Activated CD8-positive, alpha-beta memory T cell treated with anti-CD3 and anti-CD28 coated beads for 48 hours (primary cell): ENCODE measurements at places on chromosomes 3 and 15.

DNA sequence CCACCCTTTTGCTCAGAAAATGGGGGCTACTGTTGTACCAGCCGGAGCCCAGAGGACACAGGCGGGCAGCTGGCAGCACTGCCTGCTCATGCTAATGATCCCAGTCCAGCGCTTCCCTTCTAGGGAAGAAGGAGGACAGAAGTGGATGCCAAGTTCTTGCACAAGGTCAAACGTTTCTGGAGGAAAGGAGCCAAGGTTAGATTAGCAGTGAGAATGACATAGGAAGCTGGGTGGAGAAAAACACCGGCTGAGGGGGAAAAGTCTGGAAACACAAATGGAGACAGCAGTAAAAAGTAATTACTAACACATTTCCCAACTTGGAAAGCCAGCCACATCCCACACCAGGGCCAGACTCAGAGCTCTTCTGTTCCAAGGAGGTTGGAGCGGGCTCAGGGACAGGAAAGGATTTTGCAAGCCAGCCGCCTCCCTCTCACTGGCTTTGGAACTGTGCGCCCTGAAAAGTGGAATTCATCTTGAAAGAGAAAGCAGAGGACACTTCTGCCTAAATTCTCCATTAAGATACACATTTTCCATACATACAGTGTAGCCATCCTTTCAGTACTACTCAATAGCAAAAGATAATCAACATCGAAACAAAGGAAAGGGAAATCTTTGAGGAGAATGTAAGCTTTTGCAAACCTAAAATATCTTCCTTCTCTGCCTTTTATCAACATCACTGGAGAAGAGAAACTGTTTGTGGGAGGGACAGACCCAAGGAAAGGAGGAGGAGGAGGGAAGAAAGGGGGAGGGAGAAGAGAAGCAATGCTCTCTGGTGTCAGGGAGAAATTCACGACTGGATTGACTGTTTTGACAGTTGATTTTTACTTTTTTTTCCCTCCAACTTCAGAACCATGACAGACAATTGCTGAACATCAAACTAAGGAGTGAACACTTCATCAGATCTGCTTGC lies 133.6 kb downstream of the CD47 start:
- no peak for DNase-seq

GRCh38 chr3:181955566-181955965 lies 243.8 kb downstream of the SOX2 start:
- no peak for DNase-seq

DNA sequence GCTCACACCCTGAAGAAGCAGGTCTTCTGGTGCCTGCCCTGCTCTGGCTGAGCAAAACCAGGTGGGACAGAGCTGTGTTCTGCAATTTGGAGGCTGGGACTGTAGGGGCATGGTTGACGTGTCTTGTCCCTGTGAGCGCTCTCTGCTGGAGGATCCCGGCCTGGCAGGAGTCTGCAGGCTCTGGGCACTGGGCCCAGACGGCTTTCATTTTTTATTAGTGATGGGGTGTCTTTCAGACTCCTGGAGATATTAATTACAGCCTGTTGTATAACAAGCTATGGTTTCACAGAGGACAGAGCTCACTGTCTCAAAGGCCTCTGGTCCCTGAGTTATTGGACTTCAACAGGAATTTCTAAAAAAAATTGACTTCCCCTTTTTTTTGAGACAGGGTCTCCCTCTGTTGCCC lies 29.5 kb upstream of the ZNF710 start:
- peak; percentile 13 for DNase-seq

GRCh38 chr3:16482770-16483531 lies 30.5 kb downstream of the RFTN1 start:
- no peak for DNase-seq

DNA sequence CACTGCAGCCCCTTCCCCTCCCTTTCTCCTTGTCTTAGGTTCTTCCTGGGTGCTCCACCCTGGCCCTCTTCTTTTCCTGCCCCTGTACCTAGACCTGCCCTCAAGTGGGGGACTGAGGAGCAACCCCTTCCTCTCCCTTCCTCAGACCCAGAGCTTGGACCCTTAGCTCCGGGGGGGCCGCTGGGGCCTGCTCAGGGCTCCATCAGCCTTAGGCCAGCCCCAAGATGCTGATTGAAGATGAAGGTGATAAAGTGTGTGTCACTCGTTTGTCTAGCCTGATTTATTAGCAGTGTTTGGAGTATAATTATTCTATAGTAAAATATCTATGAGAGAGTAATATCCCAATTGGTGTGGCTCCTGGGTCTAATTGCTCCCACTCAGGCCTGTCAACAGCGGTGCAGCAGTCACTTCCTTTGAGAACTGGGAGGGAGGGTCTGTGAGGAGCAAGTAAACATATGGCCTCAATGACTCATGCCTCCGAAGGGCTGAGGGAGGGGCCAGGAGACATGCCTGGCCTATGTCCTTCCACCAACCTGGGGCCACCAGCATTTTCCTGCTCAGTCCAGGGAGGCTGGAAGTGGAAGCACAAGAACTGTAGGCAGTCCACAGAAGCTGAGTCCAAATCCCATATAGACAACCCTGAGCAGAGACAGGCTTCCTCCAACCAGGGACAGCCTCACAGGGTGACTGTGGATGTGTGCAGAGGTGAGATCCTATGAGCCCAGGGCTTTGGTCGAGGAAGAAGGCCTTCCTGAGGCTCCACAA lies 123.2 kb downstream of the DNAJB8 start:
- no peak for DNase-seq

DNA sequence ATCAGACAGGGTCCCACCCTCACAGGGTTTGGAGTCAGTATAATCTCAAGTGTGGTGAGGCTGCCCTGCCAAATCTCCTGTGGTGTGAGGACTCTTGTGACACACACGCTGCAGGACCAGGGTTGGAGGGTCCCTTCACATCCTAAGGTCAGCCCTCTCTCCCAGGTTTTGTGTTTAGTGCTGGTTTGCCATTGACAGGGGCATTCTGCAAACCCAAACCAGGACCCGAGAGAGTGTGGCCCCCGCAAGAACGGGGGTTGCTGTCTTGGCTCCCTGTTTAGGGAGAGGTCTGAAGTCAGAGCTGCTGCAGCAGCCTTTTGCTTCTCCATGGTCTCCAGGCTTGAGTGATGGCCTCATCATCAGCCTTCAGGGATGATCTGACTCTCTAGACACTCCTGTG lies 14.7 kb downstream of the FAM107A start:
- no peak for DNase-seq
